Amniotic stem cell (primary cell): ENCODE measurements at places on chromosomes 1 and 21.

DNA sequence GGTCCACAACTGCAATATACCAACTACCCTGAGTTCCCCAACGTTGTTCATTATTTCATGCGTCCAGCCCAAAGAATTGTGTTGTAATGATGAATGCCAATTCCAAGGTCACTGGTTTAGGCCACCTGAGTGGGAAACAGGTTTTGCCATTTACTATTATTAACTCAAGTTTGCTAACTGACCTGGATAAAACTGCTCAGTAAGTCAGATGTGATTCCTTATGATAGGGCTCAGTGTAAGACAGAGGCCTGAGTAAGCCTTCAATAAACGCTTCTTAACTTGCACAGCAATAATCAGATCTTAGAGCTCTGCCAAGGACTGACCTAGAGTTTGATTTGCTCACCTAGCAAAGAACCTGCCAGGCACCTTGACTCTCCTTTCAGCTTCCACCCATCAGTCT lies 10.0 kb downstream of the PUM1 start:
- DNase-seq = no peak

DNA sequence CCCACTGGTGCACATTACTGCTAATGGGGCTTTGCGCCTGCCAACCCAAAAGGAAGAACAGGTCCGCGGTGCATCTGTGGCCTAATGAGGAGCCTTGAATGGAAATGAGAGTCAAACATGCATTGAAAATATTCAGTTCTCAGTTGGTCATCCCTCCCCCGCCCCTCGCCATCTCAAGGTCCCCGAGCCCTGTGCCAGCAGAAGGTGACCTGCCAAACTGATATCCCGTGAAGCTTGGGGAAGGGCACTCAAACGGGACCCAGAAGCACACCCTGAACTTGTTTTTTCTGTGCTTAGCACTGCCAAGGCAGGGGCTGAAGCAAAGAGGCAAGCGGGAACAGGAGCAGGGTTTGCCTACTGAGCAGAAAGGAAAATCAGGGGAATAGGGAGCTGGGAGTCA lies 67.9 kb upstream of the ZNF648 start:
- DNase-seq = no peak

GRCh38 chr1:243346016-243346415 lies 90.2 kb downstream of the SDCCAG8 start:
- no peak for DNase-seq

GRCh38 chr1:212432272-212432660 lies 454 bp upstream of the NENF start:
- no peak for DNase-seq

DNA sequence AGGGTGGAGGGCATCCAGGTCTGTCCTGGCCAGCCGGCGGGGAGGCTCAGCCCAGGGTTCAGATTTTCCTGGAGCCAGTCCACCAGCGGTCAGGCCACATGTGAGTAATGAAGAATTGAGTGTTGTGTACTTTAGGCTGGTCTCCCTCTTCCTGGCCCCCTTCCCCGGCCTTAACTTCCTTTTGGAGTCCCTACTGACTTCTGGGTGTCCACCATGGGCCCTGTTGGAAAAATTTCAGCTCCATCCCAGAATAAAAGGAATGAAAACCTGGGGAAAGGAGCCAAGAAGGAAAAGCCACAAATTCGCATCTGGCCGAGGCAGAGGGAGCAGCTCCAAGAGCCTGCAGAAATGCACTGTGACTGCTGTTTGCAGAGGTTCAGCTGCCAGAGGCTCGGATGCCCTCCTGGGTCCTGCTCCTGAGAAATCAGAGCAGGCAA lies 35.5 kb upstream of the HHAT start:
- DNase-seq = peak; percentile 14

DNA sequence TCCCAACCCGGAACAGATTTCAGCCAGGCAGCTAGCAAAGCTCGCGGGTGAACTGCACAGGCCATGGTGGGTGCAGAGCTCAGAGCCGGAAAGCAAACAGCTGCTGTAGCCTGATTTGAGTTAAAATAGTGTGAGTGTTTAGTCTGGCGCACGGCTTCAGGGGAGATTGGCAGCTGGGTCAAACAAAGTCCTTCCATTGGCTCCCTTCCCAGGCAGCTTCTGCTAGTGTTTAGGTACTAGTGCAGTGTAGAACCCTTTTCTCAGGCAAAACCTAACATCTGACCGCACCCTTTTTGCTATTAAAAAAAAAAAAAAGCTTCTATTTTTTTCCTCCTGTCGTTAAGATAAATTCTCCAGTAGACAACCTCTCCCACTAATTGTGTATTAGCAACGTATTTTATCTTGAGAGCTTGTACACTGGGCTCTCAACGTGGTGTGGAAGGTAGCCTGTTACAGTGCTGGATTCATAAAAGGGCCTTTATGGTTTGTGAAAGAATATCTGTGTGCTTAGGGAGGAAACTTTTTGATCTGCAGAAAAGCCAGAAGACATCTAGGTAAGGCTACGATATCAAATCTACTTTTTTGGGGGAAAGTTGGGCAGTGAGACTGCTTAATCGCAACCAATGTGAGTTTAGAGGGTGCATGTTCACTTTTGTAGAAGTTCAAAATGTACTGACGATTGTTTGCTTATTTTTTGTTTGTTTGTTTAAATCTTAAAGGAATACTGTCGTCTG lies 689.6 kb downstream of the USP25 start:
- DNase-seq = no peak

GRCh38 chr21:36015045-36015444 lies 45.3 kb downstream of the SETD4 start:
- DNase-seq = no peak

- DNase-seq = peak; percentile 17
Measured at GRCh38 chr1:162502928-162503327, 5.3 kb downstream of the UHMK1 start.

DNA sequence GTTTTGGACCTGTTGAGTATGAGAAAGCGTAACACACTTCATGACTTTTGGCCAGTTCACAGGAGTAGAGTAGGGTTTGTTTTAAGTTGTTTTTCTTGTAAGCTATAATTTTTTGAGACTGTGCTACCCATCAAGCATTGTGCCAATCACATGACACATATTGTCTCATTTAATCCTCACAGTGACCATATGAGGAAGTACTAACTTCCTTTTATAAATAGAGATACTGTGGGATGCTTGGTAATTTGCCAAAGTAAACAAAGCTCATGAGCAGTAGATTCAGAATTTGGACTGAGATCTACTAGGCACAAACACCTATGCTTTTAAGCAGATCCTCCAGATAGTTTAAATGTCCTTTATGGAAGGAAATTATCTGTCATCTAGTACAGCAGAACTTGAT lies 178.3 kb downstream of the CACNA1E start:
- DNase-seq = no peak

GRCh38 chr1:40094466-40095110 lies 2.5 kb downstream of the PPT1 start:
- no peak for DNase-seq
